Left lung (tissue), 14 donors: ENCODE measurements at places on chromosomes 13 and 19.
A peak's percentile ranks its signal among the peaks of the same experiment; 100 is the strongest.

- no peak for DNase-seq
- H3K4me1 ChIP-seq, result peaks cover 45% of the 10 kb centered on the region
- H3K4me3 ChIP-seq, result peak within 1 kb of the TSS; percentile 60
- no peaks in the 10 kb centered on the region for H3K36me3 ChIP-seq
These were observed at the start of gene BCL3 for GRCh38 chr19:44748426-44749254. Gene BCL3, plus strand, starts transcription at chr19:44748708. Its CDS starts 83 bp downstream, at chr19:44748791.

DNA sequence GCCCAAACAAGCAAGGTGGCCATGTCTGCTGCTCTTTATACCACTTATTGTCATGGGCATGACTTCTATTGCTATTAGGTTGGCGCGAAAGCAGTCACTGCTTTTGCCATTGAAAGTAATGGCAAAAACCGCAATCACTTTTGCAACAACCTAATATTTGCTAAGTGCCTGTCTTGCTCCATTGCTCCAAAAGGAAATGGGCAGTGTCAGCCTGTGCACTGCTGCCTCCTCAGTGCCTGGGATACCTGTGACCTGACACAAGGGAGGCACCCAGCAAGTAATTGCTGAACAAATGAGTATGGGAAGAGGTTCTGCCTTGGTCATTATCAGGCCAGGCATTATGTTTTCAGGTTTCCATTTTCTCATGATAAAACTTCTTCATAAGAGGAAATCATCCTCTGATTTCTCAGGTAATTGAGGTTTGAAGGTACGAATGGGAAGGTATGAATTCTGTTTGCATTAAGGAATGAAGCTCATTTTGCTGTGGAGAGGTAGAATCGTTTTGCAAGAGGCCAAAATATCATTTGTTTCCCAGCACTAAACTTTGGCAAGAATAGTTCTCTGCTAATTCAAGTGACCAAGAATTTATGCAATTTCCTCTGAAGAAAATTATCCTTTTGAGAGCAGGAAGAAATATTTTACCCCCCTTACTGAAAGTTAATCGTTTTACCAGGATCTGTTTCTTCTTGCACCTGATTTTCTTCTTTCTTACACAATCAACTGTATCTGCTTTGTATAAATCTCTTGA lies 128.4 kb upstream of the SPRY2 start:
- peaks cover 14% of the 10 kb centered on the region for H3K4me1 ChIP-seq
- H3K36me3 ChIP-seq, result no peaks in the 10 kb centered on the region
- H3K4me3 ChIP-seq, result no peak overlapping the region
- no peaks in the 10 kb centered on the region for H3K27me3 ChIP-seq
- peak overlapping the region; percentile 68 for H3K27ac ChIP-seq

DNA sequence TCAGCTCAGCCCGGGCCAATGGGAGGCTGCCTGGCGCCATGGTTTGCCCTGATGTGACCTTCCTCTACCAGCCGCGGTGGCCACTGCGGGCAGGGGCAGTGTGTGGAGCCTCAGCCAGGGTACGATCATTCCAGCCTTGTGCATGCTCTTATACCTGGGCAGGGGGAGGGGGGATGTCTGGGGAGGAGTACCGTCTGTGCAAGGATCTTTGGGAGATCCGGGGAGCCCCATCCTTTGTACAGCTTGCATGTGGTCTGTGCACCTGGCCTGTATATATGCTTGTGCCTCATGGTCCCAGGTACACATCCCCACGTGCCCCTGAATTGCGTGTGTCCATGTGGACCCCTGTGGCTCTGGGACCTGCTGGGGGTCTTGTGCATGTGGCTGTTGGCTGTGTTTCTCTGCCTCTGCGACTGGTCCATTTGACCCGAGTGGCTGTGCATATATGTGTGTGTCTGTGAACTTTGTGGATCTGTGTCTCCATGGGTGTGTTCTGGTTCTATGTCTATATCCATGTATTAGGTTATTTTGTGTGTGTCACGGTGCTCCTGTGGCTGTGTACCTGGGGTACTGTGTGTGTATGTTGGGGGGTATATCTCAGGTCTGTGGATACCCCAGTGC lies 12.8 kb upstream of the NANOS3 start:
- H3K4me3 ChIP-seq, result no peak overlapping the region
- DNase-seq, result no peak
- peaks cover 32% of the 10 kb centered on the region for H3K27me3 ChIP-seq
- no peak overlapping the region for H3K27ac ChIP-seq

DNA sequence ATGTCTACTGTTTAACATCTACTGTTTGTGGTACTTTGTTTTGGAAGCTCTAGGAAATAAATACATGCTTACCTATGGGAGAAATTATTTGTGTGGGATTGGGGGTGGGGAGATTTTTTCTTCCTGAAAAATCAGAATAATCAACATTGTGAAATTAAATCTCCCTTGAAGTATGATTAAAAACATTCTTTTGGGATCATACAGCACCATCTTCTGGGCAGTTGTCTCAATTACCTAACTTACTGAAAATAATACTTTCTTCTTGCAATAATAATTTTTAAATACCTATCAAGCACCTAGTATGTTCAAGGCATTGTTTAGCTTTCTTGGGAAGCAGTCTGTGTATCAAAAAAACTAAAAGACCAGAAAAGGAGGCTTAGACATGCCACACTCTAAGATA lies 576.5 kb upstream of the ARGLU1 start:
- H3K27ac ChIP-seq, result no peak overlapping the region
- peak; percentile 36 for DNase-seq
- H3K27me3 ChIP-seq, result no peaks in the 10 kb centered on the region
- H3K4me3 ChIP-seq, result no peak overlapping the region

GRCh38 chr13:24147570-24147963 lies 13.0 kb upstream of the SPATA13 start:
- peaks cover 13% of the 10 kb centered on the region for H3K4me1 ChIP-seq
- no peak overlapping the region for H3K4me3 ChIP-seq
- no peak overlapping the region for H3K27ac ChIP-seq
- no peak for DNase-seq
- no peaks in the 10 kb centered on the region for H3K36me3 ChIP-seq
- H3K27me3 ChIP-seq, result no peaks in the 10 kb centered on the region

DNA sequence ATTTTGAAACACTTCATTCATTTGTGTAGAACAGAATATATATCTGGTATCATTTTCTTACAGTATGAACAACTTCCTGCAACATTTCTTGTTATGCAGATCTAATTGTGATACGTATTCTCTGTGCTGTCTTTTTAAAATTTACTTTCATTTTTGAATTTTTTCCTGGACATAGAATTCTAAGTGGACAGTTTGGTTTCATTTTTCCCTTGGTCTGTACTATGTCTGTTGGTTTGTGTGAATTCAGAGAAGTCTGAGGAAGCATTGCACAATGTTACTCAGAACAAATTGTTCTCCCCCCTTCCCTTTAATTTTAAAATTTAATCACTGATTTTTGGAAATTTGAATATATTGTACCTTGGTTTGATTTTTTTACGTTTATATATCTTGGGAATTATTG lies 352.5 kb upstream of the PCDH20 start:
- no peak overlapping the region for H3K4me3 ChIP-seq
- no peaks in the 10 kb centered on the region for H3K36me3 ChIP-seq
- no peak for DNase-seq
- H3K27ac ChIP-seq, result no peak overlapping the region
- no peaks in the 10 kb centered on the region for H3K4me1 ChIP-seq
- no peaks in the 10 kb centered on the region for H3K27me3 ChIP-seq

- H3K4me1 ChIP-seq, result no peaks in the 10 kb centered on the region
- no peak overlapping the region for H3K4me3 ChIP-seq
- H3K27me3 ChIP-seq, result no peaks in the 10 kb centered on the region
These were observed 33.0 kb upstream of the VSTM2B start for GRCh38 chr19:29492769-29493168.

- H3K4me3 ChIP-seq, result peak overlapping the region; percentile 88
- peaks cover 29% of the 10 kb centered on the region for H3K4me1 ChIP-seq
- peaks cover 28% of the 10 kb centered on the region for H3K36me3 ChIP-seq
- DNase-seq, result no peak
These were observed 1.1 kb upstream of the PSMC4 start for GRCh38 chr19:39969681-39970424.

- no peaks in the 10 kb centered on the region for H3K4me1 ChIP-seq
- no peak overlapping the region for H3K27ac ChIP-seq
- no peaks in the 10 kb centered on the region for H3K36me3 ChIP-seq
- H3K4me3 ChIP-seq, result no peak overlapping the region
These were observed 44.6 kb upstream of the GRTP1 start for GRCh38 chr13:113408562-113408961.

- no peaks in the 10 kb centered on the region for H3K4me1 ChIP-seq
- no peaks in the 10 kb centered on the region for H3K36me3 ChIP-seq
- DNase-seq, result no peak
- H3K4me3 ChIP-seq, result no peak overlapping the region
These were observed 58.1 kb downstream of the INSR start for GRCh38 chr19:7236153-7236552.

DNA sequence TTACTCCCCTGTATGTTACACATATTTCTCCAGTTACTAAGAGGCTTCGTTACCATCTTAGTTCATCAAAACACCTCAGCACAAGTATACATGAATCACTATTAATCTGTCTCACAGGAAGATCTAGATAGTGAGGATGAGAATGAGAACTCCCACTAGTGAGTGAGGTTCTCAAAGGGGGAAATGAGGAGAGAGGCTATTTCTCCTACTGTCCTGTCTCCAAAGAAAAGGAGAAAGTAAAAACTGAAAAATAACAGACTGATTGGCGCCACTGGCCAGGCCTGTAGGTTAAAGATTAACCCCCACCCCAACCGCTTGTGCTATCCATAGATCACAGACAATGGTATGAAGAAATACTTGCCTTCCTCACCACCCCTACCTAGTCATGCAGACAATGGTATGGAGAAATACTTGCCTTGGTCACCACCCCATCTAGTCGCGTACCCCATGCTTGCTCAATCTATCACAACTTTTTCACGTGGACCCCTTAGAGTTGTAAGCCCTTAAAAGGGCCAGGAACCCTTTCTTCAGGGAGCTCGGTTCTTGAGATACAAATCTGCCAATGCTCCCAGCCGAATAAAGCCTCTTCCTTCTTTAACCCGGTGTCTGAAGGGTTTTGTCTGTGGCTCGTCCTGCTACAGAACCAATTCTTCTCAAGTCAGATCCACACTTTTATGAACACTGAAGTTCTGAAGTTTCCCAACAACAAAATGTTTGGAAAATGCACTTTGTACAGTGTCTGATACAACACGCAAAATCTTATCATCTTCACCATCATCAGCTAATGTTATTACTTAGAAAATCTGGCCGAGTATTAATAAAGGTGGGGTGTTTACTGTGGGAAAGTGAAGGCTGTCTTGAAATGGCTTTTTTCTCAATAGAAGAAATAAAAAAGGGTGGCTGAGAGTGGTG lies 598.1 kb downstream of the UQCRFS1 start:
- H3K36me3 ChIP-seq, result no peaks in the 10 kb centered on the region
- H3K27ac ChIP-seq, result no peak overlapping the region
- no peaks in the 10 kb centered on the region for H3K4me1 ChIP-seq
- no peak for DNase-seq

- DNase-seq, result no peak
- H3K27me3 ChIP-seq, result no peaks in the 10 kb centered on the region
- H3K36me3 ChIP-seq, result no peaks in the 10 kb centered on the region
- no peak overlapping the region for H3K27ac ChIP-seq
These were observed 172.7 kb downstream of the SPRY2 start for GRCh38 chr13:80168089-80168850.

- no peaks in the 10 kb centered on the region for H3K27me3 ChIP-seq
- H3K36me3 ChIP-seq, result no peaks in the 10 kb centered on the region
- H3K4me1 ChIP-seq, result no peaks in the 10 kb centered on the region
- no peak overlapping the region for H3K4me3 ChIP-seq
These were observed 303.3 kb downstream of the ATP8A2 start for GRCh38 chr13:25675060-25675459.

DNA sequence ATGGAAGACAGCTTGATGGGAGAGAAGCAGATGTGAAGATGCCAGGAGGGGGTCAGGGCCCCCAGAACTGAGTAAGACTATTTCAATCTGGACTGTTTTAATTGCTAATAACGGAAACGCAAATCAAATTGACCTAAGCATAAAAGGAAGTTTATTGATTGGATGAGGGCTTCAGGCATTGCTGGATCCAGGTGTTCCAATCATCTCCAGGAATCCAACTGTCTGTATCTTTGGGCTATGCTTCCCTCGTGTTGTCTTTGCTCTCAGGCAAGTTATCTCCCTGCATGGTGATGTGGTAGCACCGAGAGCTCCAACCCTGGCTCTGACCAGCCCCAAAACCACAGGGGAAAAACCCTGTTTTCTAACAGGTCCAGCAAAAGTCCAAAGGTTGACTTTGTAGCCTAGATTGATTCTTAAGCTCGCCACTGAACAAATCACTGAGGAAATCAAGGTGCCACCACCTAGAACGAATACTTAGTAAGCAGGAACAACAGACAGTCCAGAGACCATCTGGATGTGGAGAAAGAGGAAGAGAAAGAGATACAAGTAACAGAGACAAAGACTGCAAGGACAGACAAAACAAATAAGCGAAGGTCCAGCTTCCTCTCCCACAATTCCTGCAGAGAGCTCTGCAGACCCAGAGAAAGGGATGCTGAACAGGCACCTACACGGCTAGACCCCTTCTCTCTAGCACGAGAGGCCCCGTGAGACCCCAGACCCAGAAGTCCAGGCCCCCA lies 1.2 kb upstream of the C19orf81 start:
- H3K27me3 ChIP-seq, result no peaks in the 10 kb centered on the region
- DNase-seq, result no peak
- H3K4me3 ChIP-seq, result no peak overlapping the region
- H3K36me3 ChIP-seq, result no peaks in the 10 kb centered on the region

GRCh38 chr19:35913589-35913988 lies 5.5 kb upstream of the TYROBP start:
- no peak overlapping the region for H3K4me3 ChIP-seq
- no peak for DNase-seq
- H3K27me3 ChIP-seq, result no peaks in the 10 kb centered on the region
- peaks cover 66% of the 10 kb centered on the region for H3K4me1 ChIP-seq
- peak overlapping the region; percentile 78 for H3K27ac ChIP-seq

DNA sequence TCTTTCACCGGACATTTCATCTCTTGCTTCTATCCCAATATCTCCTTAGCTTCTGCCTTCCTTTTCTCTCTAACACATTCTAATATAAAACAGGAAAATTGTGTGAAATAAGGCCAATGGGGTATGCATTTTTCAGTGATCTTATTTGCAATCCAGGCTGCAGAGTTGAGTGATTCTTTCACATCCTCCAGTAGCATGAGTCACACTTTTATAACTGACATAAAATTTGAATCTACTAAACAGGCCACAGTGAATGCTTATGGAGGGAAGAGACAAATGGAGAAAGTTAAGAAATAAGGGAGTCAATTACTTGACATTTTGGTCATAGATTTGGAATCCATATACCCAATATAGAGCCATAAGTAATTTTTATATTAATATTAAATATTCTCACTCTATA lies 1037.0 kb upstream of the SPRY2 start:
- H3K27ac ChIP-seq, result no peak overlapping the region
- H3K27me3 ChIP-seq, result no peaks in the 10 kb centered on the region
- H3K4me3 ChIP-seq, result no peak overlapping the region
- H3K36me3 ChIP-seq, result no peaks in the 10 kb centered on the region

- H3K27me3 ChIP-seq, result no peaks in the 10 kb centered on the region
- no peak overlapping the region for H3K27ac ChIP-seq
- no peak overlapping the region for H3K4me3 ChIP-seq
These were observed 624.0 kb upstream of the KLF12 start for GRCh38 chr13:74758188-74758587.
